ENCODE measurements at places on chromosomes 1 and 21. TPM values are rescaled to one million over a fixed set of nuclear protein-coding genes. Genes with fewer than 3 reads are reported as not detected.

EPS8L3 gene
- not detected for total RNA-seq

ARV1 gene
- total RNA-seq: 20.1 TPM

LYPD8 gene
- not detected for total RNA-seq

LORICRIN gene
- total RNA-seq: not detected

LCK gene
- total RNA-seq: not detected

IL12RB2 gene
- not detected for total RNA-seq

CROCC gene
- 17.2 TPM for total RNA-seq

BCL2L15 gene
- under 0.01 TPM for total RNA-seq

TNFRSF4 gene
- not detected for total RNA-seq

LCE1B gene
- total RNA-seq: not detected

NR5A2 gene
- total RNA-seq: under 0.01 TPM

AK5 gene
- 77.0 TPM for total RNA-seq

C1QTNF12 gene
- total RNA-seq: 0.85 TPM

NKAIN1 gene
- under 0.01 TPM for total RNA-seq

LAMTOR2 gene
- 55.5 TPM for total RNA-seq

OLFML2B gene
- 1.2 TPM for total RNA-seq

OR10Z1 gene
- total RNA-seq: not detected

DENND4B gene
- 17.2 TPM for total RNA-seq

UBE2J2 gene
- 31.3 TPM for total RNA-seq

CR1L gene
- not detected for total RNA-seq

GGPS1 gene
- 22.3 TPM for total RNA-seq
